Stimulated activated CD8-positive, alpha-beta memory T cell treated with anti-CD3 and anti-CD28 coated beads, Interleukin-12 subunit alpha, Interleukin-12 subunit beta, amount 100 ng/mL, for 4 hours (primary cell): ENCODE measurements at places on chromosomes 2 and 18.

GRCh38 chr2:239927424-239927981, 97.6 kb downstream of the NDUFA10 start:
- DNase-seq: peak; percentile 28

- peak; percentile 10 for DNase-seq
Measured at GRCh38 chr2:215269397-215270117, 42.3 kb upstream of the ATIC start.

DNA sequence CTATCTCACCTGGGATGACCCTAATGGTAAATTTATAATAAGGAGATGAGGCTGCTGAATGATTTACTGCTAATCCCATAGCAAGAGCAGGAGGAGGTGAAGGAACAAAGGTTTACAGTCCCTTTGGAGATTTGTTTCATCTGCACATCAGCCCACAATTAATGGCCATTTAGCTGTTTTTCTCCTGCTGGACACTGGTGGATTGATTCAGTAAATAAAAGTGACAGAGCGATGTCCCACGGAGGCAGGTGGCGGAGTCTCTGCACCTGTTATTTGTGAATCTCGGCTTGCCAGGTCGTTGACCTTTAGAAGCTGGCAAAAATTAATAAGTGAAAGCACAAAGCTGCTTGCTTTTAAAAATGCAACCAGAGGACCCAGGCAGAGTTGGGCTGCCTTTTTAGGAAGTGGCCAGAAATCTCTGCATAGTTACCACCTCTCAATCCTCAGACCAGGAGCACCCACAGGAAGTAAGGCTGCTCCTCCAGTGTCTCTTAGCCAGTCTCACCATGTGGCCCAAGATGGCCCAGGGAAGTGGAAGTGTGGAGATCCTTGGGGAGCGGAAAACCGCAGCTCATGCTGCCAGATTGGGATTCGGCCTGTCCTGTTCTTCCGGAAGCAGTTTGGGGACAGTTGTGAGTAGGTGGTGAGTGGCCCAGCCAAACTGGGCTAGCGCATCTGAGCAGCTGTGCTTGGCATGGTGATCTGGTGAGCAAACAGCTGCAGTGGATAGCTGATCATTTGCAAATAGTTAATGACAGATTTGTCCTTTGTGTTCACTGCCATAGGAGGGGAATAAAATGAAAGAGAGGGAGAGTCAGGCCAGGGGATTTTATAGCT, 1005.7 kb upstream of the PIK3C3 start:
- DNase-seq: no peak

DNA sequence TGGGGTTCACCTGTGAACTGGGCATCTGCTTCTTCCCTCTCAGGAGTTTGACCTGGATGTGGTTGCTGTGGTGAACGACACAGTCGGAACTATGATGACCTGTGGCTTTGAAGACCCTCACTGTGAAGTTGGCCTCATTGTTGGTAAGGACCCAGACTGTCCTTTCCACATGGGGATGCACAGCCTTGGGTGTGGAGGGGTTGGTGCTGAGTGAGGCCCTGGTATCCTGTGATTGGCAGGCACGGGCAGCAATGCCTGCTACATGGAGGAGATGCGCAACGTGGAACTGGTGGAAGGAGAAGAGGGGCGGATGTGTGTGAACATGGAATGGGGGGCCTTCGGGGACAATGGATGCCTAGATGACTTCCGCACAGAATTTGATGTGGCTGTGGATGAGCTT, 52.3 kb downstream of the HK2 start:
- DNase-seq: no peak

DNA sequence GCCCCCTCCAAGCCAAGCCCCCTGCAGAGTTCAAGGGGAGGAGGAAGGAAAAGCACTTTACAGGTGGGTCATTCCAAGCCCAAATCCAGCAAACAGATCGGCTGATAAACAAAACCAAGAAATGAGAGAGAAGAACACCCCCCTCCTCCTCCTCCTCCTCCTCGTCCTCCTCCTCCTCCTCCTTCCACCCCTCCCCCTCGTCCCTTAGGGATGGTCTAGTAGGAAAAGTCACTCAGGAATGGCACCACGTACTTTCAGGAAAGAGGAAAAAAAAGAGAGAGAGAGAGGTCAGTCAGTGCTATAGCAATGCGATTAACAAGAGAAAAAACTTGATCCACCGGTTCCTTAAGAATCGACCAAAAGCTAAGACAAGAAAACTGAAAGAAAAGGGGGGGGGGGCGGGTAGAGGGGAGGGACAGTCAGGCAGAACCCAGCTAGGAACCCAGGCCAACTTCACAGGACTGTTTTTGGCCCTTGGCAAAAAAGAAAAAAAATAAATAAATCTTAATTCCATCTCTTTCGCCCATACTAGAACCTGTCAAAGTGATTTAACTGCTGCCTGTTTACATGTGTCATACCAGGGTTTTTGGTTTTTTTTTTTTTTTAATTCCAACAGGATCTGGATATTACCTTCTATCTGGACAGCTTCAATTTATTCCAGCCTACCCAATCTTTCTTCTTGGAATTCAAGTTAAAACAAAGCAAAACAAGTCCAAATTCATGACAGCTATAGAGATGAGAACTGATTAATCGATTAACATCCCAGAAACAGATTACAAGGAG, 906 bp downstream of the IKZF2 start:
- no peak for DNase-seq

DNA sequence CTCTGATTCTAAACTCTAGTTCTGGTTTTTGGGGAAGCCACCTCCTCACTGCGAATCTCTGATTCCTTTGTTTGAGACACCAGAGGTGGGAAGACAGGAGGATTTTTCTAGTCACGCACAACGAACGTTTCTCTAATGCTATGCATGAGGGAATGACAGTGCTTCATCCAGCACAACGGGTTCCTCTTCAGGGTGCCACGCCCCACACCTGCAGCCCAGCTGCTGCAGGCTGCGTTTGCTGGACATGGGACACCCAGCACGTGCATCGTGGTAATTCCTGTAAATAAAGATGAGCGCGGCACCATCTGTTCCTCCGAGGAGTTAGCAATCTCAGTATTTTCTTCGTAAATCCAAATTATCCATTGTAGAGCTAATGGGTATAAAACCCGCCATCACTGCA, 37.5 kb upstream of the TPO start:
- no peak for DNase-seq

- no peak for DNase-seq
Measured at GRCh38 chr2:121598087-121598486, 51.2 kb downstream of the CLASP1 start.

DNA sequence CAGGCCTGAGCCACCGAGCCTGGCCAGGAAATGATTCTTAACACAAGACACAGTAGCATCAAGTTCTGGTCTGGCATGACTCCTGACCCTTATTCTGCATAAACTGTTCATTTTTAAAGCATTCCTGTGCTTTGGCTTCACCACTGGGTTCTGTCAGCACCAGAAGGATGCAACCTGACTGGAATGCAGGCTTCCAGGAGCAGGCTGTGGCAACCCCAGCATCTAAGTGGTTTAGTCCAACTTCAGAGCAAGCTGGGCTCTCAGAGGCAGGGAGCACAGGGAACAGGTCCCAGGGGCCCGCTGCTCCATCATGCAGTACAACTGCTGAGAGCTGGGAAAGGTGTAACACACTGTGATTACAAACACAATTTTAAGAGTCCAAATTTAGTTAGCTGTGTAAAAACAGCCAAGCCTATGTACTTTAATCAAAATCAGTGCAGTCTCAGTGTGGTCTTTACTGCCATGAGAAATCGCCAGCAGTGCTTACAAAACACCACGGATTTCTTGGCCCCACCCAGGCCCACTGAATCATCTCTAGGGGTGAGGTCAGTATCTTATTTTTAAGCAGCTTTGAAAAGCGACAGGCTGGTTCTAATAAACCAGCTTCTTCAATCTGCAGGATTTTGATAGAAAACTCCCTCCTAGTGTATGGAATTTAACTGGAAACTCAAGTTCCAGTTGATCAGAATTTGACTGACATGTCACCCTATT, 44.4 kb upstream of the TMEM182 start:
- no peak for DNase-seq

GRCh38 chr2:156242874-156243273, 89.6 kb downstream of the NR4A2 start:
- no peak for DNase-seq

DNA sequence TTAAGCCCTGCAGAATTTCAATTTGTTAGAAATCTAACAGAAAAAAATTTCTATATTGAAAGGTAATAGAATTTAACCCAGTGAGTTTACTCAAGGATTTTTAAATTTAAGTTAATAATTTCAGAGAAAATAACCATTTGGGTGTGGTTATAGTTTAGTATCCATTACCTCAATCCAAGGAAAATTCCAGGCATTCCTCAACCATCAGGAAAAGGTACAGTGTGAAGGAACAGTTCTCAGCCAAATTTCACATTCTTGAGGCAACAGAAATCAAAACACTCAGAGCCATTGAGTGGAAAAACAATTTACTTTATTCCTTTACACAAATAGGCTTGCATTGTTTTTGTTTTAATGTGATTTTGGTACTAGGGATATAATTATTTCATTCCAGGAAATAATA, 45.6 kb downstream of the ONECUT2 start:
- no peak for DNase-seq

DNA sequence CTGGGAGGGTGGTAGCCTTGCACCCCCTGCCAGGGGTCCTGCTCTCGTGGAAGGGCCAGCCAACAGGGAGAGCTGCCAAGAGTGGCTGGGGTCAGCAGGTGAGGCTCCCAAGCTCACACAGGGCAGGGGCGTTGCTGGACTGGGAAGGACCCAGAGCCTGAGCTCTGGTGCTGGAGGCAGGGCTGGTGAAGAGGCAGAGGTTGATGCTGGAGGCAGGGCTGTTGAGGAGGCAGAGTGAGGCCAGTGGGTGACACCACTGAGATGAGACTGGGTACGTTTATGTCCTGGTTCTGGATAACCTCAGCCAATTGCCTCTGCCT, 7.0 kb downstream of the ADRA2B start:
- no peak for DNase-seq

GRCh38 chr2:134080386-134081089, 173.3 kb upstream of the MGAT5 start:
- no peak for DNase-seq

GRCh38 chr2:132671151-132671835, 1.3 kb upstream of the LYPD1 start:
- no peak for DNase-seq

DNA sequence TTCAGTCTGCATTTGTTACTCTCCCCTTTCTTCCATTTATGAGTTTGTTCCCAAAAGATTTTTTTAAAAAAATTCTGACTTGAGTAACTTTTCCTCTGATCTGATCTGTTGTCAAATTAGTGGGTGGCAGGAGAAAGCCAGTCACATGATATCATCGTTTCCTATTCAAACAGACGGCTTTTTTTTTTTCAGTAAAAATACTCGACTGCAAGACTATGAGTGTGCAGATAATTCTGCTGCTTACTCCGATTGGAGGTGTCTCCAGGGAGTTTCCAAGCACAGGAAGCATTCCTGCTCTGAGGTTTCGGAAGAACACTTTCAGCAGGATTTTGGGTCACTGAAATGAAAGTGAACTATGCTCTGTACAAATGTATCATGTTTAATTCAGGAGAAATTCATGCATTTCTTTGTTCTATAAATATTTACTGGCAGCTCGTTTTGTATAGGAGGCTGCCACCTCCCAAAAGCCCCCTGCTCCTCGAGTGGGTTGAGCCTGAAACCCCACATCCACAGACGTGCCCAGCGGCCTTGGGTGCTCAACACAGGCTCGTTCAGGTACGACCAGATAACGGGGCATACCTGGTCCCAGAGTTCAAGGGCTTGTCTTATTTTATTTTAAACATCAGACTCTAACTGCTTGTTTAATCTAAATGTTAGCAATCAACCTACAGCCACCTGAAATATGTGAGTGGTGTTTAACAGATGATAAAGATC, 126.9 kb upstream of the ZNF516 start:
- DNase-seq: no peak

- no peak for DNase-seq
Measured at GRCh38 chr18:9094307-9095226, 7.9 kb upstream of the NDUFV2 start.

DNA sequence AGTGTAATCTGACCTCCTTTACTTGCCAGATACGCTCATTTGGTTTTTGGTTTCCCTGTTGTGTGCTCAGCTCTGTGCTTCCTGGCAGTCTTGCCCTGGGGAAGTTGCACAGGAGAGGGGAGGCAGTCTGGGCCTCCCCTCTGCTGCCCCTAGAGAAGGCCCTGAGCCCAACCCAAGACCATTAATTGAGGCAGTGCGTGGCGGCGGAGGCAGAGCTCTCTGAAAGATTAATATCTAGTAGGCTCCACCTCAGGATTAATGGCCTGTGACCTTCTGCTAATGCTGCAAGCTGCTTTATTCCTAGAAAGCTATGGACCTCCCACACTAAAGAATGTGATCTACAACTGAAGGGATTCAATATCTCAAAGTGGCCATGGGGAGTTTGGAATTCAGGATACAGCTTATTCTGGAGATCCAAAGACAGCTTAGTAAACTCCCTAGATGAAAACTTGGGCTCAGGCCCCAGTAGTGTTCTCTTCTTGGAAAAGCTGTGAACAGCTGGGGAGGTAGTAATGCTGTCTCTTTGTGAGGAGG, 41.4 kb upstream of the MAPRE2 start:
- no peak for DNase-seq

DNA sequence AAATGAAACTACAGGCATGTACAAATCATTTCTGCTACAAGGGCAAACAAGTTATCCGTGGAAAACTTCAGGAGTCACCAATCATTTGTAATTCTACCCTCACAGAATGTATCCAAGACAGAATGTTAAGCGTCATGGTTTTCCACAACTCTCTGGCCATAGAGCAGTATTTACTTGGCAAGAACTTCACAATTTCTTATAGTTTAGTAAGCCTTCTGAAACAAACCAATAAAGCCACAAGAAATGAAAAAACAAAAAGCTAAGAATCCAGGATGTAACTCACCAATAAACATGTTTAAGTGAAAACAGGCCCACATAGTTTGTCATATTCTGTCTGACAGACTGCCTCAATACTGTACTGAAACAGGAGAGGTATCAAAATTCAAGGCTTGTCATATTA, 70.3 kb downstream of the LNPK start:
- DNase-seq: no peak

GRCh38 chr2:229126066-229126465, 145.0 kb downstream of the PID1 start:
- no peak for DNase-seq

DNA sequence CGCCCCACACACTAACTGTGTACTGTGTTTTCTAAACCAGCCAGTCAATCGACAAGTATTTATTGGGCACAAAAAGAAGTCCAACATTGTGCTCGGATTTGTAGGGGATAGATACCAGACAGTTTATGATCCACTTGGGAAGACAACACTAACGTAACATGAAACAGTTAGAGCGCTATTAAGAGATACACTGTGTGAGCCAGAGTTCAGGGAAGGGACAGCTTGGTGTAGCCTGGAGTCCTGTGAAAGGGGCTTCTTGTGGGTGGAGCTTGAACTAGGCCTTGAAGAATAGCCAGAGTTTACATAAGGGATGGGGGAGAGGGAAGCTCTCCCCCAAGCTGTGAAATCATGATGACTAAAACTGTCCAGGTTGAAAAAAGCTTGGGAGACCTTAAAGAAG, 176.4 kb upstream of the TCF4 start:
- DNase-seq: no peak

DNA sequence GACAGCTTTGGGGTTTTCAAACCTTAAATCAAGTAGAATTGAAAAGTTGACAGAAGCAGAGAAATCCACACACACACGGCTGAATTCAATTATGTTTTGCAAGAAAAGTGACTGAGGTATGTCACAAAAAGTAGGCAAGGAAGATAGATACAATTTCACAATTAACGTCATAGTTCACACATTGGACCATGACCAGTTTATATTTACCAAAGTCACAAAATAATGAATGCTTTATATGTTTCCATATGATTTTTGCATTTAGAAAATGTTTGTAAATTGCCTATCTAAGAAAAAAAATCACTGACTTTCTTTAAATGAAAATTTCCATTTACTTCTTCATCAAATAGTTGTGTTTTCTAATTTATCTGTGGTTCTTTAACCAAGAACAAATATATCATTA, 29.4 kb upstream of the ZNF516 start:
- DNase-seq: no peak

- no peak for DNase-seq
Measured at GRCh38 chr18:63258749-63259566, 60.6 kb downstream of the BCL2 start.
